ENCODE measurements at places on chromosomes 3 and 15.

GRCh38 chr3:8988791-8989558 is 25.7 kb upstream of the RAD18 start:
- no peak for DNase-seq

DNA sequence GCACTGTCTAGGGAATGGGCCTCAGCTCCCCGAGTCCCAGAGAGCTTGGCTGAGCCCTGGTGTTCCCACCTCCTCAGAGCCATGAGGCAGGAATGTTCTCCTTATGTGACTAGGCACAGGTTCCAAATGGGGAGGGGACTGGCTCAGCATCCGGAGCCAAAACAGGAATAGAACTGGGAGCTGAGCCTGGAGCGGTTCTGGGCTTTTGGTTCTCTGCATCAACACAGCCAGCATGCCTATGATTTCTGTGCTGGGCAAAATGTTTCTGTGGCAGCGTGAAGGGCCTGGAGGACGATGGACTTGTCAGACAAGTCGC is at the start of gene FAM131A:
FAM131A (plus strand) TSS at position 202 of the 316 bp plus-strand sequence; CDS start at position 233, 31 bp downstream.
- no peak for DNase-seq

DNA sequence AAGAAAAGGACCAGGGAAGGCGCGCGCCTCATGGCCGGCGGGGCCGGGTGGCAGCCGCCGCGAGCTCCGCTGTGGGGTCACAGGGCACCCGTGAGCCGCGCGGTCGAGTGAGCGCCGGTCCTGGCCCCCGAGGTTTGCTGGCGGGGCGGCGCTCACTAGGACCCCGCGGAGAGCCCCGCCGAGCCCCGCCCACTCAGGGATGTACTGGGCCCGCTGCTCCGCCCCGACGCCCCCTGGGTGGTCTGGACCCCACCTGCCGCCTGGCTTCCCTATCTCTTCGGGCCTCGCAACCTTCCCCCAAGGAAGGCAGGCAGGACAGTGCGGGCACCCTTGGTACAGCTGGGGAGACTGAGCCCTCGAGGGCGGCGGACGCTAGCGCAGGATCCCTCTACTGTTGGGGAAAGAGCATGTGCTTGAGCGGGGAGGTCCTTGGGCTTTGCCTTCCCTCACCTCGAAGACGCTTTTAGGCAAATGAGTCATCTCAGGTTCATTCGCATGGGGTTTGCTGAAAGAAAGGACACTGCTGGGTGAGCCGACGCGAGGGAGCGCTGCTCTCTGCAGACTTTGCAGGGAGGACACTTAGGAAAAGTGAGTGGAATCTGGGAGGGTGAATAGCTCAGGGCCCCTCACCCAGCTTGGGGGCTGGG is at the start of gene CHRNB4:
CHRNB4 (minus strand) TSS at position 109 of the 647 bp plus-strand sequence; CDS start at position 32, 77 bp downstream.
- no peak for DNase-seq

DNA sequence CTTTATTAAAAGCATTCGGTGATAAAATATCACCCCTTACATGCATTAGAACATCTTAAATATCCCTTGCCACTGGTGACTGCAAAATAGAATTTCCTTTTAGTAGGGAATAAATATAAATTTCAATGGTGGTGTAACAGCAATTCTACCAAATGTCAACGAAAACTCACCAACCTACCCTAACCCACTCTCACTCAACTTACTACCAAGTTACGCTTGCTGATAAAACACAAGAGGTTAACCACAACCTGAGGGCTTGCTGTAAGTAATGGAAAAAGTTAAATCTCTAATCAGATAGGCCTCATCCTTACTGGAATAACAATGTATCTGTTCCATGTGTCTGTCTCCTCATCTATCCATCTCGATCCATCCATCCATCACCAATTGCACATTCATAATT is 274.7 kb downstream of the FOXP1 start:
- no peak for DNase-seq

GRCh38 chr3:113185194-113185835 is 26.0 kb upstream of the BOC start:
- no peak for DNase-seq

GRCh38 chr3:134237454-134238145 is 13.1 kb downstream of the RYK start:
- DNase-seq = no peak

GRCh38 chr3:15782429-15782828 is 15.3 kb downstream of the ANKRD28 start:
- no peak for DNase-seq

Measured in CD4-positive, alpha-beta T cell treated with Interferon gamma for 1 hour (primary cell).